ENCODE measurements at places on chromosomes 13 and 19.

GRCh38 chr19:54247106-54247930 lies 4.7 kb upstream of the LILRA6 start:
- no peak for DNase-seq

- DNase-seq = peak; percentile 26
Measured at GRCh38 chr13:26011996-26012821, 39.6 kb downstream of the SHISA2 start.

DNA sequence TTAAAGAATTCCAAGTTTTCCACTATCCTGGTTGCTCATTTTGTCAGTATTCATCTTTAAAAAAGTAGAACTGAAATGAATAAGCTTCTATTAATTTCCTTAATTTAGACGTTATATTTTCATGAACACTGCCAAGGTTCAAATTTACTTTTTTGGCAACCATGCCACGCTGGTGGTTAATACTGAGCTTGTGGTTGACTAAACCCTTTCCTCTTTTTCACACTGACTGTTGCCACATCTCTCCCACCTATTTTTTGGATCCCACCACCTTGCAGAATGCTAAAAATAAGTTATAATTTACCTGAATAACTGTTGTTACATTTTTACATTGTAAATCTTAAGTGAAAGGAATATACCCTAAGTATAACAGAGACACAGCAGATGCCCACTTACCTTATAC lies 45.0 kb downstream of the FLT3 start:
- no peak for DNase-seq

GRCh38 chr13:20019043-20019442 lies 60.5 kb downstream of the ZMYM2 start:
- no peak for DNase-seq

DNA sequence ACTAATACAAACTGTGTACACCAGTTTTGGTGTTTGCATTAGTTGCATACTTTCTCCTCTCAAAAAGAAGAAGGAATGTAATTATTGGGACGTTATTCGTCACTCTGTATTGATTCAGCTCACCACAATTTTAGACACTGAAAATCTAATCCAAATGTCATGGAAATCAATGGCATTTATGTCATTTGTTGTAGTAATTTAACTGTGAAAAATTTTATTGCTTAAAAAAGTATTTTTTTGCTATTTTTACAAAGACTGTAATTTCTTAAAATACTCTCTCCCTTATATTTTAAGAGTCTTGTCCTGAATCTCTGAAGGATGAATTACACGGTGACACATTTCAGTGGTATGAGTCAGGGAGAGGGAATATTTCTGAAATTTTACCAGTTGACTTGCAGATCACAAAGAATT lies 2117.6 kb downstream of the PCDH9 start:
- DNase-seq = no peak

DNA sequence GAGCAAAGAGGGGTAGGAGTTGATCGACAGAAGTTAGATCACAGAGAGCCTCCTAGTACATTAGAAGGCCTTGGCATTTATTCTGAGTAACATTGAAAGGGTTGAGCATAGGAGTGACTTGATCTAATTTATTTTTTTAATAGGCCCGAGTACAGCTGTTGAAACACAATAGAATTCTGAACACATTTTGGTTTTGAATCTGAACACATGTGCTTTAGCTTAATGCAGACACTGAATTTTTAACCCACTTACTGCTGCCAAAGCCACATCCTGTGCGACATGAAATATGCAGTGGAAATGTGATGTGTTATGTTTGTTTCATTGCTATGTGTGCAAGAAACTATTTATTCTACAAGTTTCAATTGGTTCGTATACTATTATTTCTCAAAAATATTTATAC lies 1505.9 kb downstream of the PCDH9 start:
- no peak for DNase-seq

DNA sequence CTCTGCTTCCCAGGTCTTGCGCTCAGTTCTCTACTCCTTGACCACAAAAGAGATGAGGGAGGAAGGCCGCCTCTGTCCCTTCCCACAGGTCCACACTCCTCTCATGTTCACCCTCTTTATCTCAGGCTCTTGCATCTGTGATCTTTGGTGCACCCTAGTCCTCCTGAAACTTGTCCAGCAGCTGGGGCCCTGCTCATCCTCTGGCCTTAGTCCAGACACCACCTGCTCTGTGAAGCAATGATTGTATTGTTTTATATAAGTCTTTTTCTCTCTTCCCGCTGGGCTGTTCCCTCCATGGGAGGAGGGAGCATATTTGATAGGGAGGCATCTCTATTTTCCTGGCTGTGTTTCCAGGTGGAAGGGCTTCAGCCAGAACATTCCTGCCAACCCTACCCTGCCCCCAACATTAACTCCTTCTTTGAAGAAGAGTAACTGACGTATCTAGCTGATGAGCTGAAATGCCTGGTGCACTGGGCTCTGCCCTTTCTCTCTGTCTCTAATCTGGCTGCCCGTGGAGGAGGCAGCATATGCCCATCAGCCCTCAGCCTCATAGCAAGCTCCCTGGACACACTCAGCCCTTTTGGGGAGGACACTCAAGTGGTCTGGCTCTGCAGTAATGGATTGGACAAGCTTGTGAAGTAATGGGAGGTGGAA lies 38.2 kb upstream of the SIAH3 start:
- DNase-seq = no peak

DNA sequence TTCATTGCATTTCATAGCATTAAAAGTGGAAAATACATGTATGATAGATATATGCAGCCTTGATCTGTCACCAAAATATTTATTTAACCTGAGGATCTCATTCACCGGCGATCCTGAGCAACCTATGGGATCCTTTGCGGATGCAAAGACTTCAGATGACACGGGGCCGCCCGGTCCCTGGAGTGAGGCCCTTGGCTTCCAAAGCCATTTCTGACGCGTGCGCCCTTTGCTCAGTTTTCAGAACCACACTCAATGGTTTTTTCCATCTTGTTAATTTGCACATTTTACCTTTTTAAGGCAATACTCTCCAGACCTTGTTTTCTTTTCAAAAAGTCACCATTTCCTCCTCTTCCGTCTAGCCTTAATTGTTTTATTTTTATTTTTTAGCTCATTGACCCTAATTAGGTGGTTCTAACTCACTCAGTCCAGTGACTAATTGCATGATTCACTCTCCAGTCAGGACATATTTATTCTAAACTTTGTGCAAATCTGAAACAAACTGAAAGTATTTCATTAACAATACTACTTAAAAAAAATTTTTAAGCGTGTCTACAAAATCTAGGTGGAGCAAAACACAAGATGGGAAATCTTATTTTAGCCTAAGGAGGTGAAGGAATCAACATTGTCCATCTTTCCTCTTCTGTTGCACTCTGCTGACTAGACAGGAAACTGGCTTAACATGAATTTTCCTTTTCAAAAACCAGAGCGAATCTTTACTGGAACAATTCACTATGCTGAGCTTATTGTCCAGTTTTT lies 47.9 kb downstream of the COL4A1 start:
- no peak for DNase-seq

- DNase-seq = no peak
Measured at GRCh38 chr13:111620586-111620985, 300.1 kb downstream of the TEX29 start.

- DNase-seq = no peak
Measured at GRCh38 chr13:30991184-30991583, 58.7 kb downstream of the TEX26 start.

GRCh38 chr13:99898421-99898820 lies 73.1 kb downstream of the ZIC5 start:
- no peak for DNase-seq

GRCh38 chr19:32164384-32164992 lies 180.9 kb upstream of the ZNF507 start:
- no peak for DNase-seq

DNA sequence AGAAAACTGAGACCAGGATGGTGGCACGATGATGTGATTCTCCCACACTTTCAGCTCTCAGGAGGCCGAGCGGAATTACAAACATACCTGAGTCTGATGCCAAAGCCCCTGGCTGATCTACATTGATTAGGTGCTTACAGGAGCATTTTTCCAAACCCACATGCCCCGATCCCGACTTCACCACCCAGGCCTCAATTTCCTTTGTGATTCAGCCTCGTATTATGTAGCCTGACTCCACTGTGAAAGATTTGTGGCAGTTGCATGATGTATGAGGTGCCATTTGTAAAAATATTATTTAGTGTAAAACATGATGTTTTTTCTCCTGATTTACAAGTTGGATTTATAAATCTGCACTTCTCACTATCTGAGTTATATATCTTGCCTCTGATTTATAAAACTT lies 118.0 kb downstream of the TSHZ3 start:
- DNase-seq = no peak

DNA sequence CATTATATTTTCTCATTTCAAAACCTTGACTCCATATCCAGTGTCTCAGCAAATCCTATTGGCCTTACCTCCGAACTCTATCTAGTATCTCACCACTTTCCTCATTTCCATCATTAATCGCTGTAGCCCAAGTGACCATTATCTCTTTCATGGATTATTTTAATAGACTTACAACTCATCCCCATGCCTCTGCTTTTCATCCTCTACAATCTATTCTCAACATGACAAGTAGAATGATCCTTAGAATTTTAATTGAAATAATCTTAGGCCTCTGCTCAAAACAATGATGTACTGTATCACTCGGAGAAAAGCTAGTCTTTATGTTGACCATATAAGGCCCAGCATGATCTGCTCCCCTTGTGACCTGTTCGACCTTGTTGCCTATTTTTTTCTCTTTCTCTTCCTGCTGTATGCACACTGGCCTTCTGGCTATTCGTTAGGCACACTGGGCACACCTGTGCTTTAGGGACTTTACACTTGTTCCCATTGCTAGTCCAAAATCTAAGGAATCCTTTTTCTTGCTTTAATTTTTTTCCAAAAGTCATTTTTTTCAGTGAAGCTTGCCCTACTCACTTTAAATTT lies 21.4 kb downstream of the DNAJC15 start:
- no peak for DNase-seq

DNA sequence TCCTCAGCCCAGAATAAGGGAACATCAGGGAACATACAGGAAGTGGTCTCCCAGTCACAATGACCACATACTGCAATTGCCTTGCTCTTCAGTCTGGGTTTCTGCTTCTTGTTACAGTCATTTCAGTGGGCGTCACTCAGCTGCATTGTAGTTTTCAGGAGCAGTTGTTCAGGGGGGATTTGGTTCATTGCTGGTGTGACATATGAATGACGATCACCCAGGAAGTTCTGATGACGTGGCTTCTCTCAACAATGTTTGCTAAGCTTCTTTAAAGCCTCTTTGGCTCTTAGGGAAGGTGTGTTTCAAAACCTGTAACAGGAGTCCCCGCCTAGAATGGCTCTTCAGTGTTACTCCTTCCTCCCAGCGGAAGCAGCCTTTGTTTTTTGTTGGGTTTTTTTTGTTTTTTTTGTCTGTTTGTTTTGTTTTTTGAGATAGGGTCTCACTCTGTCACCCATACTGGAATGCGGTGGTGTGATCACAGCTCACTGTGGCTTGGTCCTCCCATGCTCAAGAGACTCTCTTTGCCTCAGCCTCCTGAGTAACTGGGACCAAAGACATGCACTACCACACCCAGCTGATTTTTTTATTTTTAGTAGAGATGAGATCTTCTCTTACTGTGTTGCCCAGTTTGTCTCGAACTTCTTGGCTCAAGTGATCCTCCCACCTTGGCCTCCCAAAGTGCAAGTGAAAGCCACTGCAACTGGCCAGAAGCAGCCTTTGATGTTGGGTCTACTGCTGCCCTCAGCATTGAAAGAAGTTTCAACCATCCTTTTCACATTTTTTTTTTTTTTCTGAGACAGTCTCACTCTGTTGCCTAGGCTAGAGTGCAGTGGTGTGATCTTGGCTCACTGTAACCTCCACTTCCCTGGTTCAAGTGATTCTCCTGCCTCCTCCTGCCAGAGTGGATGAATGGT lies 1.4 kb upstream of the SCEL start:
- no peak for DNase-seq
